ENCODE measurements at places on chromosomes 12 and 14.

DNA sequence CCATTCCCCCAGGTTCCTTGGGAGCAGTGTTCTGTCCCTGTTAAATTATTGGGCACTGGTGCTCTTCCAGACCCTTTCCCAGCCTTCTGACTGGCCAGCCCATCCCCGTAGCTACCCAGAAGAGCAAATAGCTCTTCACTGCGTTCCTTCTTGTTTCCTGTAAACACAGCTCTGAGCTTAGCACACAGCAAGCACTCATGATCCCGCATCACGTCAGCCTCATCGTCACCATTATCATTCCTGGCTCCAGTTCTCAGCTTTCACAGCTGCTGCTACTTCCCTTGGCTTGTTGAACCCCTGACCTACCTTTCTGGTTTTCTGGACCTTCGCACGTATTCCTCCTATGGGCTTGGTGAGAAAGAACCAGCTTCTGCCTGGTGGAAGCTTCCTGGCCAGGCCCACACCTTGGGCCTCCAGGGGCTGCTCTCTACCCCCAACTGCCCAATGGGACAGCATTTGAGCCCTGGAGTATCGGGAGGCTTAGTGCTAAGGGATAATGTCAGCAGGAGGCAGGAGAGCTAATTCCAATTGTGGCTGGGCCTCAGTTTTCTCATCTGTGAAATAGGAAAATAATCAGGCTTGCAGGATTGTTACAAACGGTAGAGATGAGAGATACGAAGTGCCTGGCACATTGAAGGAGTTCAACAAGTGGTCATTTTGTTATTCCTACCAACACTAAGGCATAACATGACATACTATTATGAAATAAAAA lies 22.6 kb upstream of the PAPOLA start:
- DNase-seq = no peak

DNA sequence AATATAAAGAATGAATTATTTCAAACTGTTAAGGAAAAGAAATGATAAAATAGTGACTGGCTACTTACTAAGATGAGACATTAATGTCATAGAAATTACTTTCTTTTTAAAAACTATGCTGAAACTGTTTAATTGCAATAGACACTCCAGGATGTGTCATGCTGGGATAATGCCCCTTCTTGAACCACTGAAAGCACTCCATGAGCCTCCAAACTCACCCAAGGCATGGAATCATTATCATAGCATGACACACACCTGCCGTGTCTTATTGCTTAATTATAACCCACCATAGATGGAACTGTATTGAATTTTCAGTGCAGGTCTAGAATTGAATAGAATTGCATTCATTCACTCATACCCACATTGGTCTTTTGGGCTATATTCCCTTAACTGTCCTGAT lies 4.3 kb downstream of the MBIP start:
- DNase-seq = no peak

DNA sequence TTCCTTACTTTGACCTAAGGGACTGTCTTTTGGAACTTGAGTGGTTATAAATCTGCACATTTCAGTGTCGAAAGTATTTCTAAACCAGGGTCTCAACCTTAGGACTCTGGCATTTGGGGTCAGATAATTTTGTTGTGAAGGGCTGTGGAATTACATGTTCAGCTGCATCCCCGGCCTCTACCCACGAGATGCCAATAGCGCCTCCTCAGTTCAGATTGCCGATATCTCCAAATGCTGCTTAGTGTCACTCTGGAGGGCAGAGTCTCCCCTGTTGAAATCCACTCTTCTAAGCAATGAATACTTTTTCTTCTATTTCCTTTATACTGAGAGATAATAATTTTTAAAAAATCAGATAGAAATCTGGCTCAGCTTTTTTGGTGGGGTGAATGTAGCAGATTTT lies 379.4 kb upstream of the RGS6 start:
- no peak for DNase-seq

- DNase-seq = no peak
Observed at GRCh38 chr12:100867639-100868393, 73.2 kb downstream of the ANO4 start.

- no peak for DNase-seq
Observed at GRCh38 chr12:49689237-49689636, 18.0 kb downstream of the FMNL3 start.

DNA sequence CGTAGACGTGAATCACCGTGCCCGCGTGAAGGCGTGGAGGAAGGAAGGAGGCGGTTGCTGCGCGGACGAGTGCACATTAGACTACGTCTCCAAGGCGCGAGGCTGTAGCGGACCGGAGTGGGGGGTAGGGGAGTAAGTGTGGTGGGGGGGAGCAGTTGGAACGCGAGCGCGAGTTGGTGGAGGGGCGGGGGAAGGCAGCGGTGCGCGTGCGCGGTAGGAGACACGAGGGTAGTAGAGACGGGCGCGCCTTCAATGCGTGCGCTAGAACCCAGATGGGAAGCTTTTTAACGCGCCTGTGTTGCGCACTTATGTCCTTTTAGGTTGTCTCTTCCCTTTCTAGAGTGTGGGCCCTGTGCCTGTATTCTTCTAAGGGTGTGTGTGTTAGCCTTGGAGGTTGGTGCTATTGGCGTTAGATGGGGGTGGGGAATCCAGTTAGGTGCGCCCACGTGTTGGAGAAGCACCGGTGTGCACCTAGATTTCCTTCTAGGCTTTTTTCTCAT lies 604 bp downstream of the EIF4B start:
- DNase-seq = peak; percentile 67

- no peak for DNase-seq
Observed at GRCh38 chr12:33536431-33536830, 96.8 kb upstream of the SYT10 start.

DNA sequence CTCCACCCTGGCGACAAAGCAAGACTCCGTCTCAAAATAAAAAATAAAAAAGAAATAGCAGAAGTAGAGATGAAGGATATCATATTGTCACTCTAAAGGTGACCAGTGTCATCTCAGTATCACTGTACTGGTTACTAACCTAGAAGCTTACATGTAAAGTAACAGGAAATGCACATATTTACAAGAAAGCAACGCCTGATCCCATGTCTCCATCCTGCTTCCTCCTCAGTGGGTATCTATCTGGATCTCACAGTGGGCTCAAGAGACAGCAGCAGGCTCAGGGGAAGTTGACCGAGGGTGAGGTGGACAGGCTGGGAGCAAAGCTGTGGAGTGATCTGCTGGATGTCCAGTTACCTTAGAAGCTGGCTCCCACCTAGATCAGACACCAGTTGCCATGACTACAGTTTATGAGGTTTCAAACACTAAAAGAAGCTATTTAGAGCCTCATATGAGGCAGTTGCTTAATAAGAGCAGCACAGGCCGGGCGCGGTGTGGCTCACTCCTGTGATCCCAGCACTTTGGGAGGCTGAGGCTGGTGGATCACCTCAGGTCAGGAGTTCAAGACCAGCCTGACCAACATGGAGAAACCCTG lies 10.5 kb downstream of the MTRFR start:
- no peak for DNase-seq

GRCh38 chr12:130714091-130714590 lies 2.0 kb downstream of the RIMBP2 start:
- DNase-seq = no peak

DNA sequence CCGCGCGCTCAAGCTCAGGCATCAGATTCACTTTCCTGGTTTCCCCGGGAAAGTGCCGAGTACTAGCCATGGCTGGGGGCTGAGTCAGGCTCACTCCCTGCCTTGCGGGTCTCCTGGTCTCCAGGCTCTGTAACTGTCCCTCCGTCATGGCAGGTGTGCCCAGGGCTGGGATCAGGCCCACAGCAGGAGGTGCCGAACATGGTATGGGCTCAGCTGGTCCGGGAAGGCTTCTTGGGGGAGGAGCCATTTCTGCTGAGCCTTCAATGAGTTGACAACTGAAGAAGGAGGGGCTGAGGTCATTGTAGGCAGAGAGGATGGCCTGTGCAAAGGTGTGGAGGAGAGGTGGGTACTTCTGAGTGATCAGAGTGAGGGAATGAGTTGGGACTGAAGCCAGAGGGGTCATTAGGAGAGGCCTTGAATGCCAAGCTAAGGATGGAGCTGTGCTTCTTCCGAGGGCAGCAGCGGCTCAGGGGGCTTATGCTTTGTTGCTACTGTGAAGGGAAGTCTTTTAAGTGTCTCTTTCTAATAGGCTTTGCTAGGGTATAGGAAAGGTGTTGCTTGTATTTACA lies 769 bp downstream of the EXOC3L4 start:
- no peak for DNase-seq

DNA sequence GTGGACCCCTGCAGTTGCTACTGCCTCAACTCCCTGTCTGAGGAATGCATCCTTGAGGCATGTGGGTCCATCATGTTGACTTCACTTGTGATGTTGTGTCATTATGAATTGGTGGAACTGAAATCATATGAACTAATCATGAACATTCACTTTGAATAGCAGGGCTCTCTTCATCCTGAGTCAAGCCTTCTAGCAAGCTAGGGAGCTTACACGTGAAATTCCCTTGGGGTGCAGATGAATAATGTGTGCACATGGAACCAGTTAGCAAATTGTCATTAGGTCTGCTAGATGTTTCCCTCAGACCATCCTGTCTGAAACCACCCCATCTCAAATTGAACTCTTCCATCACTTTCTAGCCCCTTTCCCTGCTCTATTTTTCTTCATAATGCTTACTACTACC lies 3.6 kb downstream of the COQ6 start:
- DNase-seq = no peak

DNA sequence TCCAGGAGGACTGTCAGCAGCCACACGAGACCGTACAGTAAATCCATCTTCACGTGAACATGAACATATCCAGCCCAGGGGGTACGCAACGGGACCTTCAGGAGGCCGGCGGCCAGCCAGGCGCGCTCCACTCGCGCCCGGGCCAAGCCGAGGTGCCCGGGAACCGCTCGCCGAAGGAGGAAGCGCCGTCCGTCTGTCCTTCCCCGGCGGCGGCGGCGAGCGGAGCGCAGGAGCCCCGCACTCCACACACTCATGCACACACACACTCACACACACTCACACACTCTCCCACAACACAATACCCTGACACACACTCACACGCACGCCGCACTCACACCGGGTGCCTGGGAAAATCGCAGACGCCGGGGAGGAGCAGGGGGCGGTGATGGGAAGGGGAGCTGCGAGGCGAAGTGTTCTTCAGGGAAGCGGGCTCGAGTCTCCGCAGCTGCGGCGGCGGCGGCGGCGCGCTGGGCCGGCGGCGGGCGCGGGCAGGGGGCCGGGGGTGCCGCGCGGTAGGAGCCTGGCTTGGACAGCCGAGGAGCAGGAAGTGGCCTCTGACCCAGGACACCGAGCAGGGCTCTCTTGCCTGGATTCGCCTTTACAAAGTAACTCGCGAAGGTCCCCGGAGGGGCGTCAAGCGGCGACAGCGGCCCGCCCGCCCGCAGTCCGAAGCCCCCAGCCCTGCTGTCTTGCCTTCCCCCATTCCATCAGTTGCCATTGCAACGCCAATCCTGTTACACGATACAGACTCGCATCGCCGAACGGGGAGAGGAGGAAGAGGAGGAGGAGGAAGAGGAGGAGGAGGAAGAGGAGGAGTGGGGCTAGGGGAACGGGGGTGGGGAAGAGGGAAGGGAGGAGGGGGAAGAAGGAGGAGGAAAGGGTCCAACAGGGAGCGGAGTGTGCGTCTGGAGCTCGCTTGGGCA lies 601 bp downstream of the MDGA2 start:
- no peak for DNase-seq

- DNase-seq = no peak
Observed at GRCh38 chr14:64388533-64389285, 556 bp downstream of the MTHFD1 start.

GRCh38 chr12:75526655-75527511 lies 15.5 kb upstream of the KRR1 start:
- DNase-seq = peak; percentile 42

DNA sequence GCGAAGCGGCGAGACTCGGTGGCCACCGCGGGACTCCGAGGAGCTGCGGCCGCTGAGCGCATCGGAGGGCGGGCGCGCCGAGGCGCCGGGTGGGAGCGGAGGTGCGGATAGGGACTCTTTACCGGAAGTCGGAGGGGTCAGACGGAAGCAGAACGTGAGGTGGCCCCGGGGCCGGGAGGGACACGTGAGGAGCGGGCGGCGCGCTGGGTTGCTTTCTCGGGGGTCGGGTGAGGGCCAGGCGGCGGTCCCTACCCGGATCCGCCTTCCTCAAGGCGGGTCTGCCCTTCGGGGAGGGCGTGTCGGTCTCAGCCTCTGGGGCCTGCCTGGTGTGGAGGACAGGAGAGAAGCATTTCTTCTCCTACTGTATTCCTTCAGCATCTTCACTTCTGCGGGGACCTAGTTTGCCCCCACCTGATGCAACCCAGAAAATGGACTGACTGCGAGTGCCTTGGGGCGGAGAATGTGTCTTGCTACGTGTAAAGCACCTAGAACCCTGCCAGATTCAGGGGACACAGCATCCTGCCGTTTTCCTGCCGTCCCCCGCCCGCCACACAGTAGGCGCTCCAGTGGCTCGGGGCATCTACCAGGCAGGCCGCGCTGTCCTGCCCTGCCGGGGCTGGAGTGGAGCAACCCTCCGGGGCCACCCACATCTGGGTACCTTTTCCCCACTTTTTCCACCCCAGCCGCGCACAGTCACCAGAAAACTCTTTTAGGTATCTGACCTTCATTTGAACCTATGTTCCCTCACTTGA lies 514 bp upstream of the ATXN2 start:
- DNase-seq = peak; percentile 85

DNA sequence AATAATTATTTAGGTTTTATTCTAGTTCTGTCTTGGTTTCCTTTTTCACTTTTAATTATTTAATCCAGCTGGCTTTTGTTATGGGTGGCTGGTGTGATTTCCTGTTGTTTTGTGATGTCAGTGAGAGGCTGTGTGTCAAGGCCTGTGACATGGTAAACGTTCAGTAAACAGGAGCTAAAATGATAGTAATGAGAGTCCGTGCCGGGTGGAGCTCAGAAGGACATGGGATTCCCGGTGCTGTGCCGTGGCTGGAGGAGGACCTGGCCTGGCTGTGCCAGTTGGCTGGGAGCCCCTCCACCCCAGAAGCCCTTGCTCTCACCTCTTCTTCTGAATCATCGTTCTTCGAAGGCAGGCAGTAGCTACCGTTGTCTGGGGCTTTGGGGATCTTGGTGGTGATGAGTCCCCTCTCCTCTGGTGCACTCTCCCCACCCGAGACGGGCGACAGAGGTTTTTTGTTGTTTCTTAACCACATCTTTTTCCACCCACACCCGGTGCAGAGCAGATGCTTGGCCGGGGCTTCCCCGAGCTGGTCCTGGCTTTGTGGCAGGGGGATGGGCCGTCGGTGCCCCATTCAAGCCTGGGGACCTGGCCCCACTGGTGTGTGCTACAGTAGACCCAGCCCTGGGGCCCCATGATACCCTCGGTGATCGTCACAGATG lies 29.1 kb downstream of the SH2B3 start:
- DNase-seq = peak; percentile 91

DNA sequence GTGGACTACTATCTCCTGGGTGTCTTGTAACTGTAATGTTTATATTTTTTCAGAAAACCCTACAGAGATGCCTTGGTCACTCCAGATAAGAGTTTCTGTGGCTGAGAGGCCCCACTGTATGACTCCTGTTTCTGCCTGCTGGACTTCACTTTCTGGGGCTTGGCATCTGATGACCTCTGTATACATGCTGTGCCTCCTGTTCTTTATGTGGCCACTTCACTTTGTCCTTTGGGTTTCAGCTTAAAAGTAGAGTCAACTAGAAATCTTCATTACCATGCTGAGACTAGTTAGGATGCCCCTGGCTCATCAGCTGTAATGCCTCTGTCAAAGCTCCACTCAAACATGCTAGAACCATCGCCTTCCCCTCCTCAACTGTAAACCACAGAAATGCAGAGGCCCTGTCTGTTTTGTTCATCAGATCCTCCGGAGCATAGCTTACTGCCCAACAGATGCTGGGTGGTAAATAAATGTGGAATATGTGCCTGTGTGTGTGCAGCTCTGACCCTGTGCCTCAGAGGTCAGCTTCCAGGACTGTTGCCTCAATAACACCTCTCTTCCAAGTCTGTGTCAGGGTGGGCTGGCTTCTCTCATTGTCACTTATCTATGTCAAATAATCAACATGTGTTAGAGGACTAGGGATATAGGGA lies 25.5 kb downstream of the ZNF664 start:
- no peak for DNase-seq

- no peak for DNase-seq
Observed at GRCh38 chr14:105858676-105859025, 332.3 kb downstream of the TMEM121 start.
